ENCODE measurements at places on chromosomes 1 and 21. TPM values are rescaled to one million over a fixed set of nuclear protein-coding genes. Genes with fewer than 3 reads are reported as not detected.

The LRRN2 gene
- not detected for total RNA-seq

DNA sequence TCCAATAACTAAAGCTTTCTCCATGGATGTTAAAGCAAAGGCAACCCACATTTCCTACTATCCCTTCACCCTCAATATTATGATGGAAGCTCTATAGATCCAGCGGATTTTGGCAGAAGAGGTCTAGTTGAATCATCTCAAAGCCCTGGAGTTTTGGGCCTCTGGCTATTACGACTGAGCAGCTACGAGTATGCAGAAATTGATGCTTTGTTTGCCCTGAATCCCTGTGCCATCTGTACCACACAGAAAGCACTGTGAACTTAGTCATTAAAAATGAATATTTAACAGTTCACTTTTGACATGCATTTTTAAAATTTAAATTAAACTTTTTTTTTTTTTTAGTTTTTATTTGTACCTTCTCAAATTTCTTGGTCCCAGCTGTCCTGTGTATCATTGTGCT is 705.4 kb upstream of the PTBP2 start:
- no peak for DNase-seq
- H3K36me3 ChIP-seq, result no peaks in the 10 kb centered on the region
- H3K27ac ChIP-seq, result no peak overlapping the region
- no peaks in the 10 kb centered on the region for H3K27me3 ChIP-seq

GRCh38 chr1:80251171-80251570 is 1244.6 kb upstream of the ADGRL4 start:
- no peaks in the 10 kb centered on the region for H3K36me3 ChIP-seq
- DNase-seq, result no peak
- no peaks in the 10 kb centered on the region for H3K4me1 ChIP-seq
- H3K27ac ChIP-seq, result no peak overlapping the region

DNA sequence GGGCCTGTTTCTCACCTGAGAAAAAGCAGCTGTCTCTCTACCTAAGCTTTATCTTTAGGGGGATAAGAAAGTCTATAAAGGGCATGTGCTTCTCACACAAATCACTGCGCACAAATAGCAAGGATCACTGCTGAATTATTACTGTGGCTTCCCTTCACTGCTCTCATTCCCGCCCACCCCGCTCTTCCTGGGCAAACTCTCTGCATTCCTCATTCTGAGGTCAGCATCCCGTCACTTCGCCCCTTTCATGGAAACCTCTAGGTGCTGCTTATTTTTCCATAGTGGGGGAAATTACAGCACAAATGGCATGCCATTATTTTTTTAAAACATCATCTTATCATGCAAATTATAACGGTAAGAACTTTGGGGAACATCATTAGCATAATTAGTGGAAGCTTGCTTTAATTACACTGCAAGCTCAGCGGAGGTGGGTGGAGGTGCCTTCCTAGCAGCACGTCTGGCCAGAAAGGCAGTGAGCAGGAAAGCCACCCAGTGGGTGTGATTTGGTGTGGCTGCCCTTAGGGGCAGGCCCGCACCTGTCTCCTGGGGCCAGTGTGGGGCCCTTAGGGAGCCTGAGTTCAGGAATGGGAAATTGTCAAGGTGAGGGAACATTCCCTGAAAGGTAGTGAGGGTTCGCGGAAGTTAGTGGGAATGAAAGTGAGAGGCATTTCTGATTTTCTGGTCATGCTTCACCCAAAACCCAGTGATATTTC is 105.9 kb downstream of the LAMC2 start:
- H3K27ac ChIP-seq, result no peak overlapping the region
- peaks cover 2% of the 10 kb centered on the region for H3K4me1 ChIP-seq
- no peak for DNase-seq
- peaks cover 13% of the 10 kb centered on the region for H3K27me3 ChIP-seq

- peaks cover 13% of the 10 kb centered on the region for H3K36me3 ChIP-seq
- no peaks in the 10 kb centered on the region for H3K4me1 ChIP-seq
- peak overlapping the region; percentile 11 for H3K27ac ChIP-seq
- DNase-seq, result no peak
Observed at GRCh38 chr1:53259932-53260331, 21.6 kb upstream of the MAGOH start.

GRCh38 chr1:169795687-169796086 is 980 bp upstream of the METTL18 start:
- H3K4me1 ChIP-seq, result peaks cover 40% of the 10 kb centered on the region
- no peaks in the 10 kb centered on the region for H3K27me3 ChIP-seq
- H3K4me3 ChIP-seq, result peak overlapping the region; percentile 99
- H3K27ac ChIP-seq, result peak overlapping the region; percentile 93

DNA sequence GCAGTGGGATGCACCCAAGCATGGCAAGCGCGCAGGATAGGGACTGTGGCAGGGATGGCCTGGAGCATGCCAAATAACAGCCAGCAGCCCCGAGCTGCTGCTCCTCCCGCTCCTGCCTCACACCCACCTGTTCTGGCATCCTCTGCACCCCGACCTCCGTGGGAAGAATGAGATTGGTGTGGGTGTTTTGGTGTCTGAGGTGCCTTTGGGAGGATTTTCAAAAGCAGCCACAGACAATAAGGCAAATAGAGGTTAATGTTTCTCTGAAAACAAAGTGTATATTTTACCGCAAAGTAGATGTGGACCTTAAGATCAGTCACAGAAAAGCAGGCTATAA is 35.5 kb downstream of the IGFN1 start:
- no peak overlapping the region for H3K4me3 ChIP-seq
- peaks cover 43% of the 10 kb centered on the region for H3K27me3 ChIP-seq
- H3K4me1 ChIP-seq, result no peaks in the 10 kb centered on the region
- peak overlapping the region; percentile 4 for H3K27ac ChIP-seq
- H3K36me3 ChIP-seq, result peaks cover 10% of the 10 kb centered on the region
- no peak for DNase-seq

- DNase-seq, result peak; percentile 21
- no peaks in the 10 kb centered on the region for H3K36me3 ChIP-seq
- no peaks in the 10 kb centered on the region for H3K27me3 ChIP-seq
- H3K4me1 ChIP-seq, result peaks cover 32% of the 10 kb centered on the region
- H3K27ac ChIP-seq, result peak overlapping the region; percentile 92
- H3K4me3 ChIP-seq, result peak overlapping the region; percentile 97
Observed at GRCh38 chr1:87329051-87329525, 408 bp downstream of the LMO4 start.

All from T-helper 17 cell (primary cell).